AG04450 (cell line): ENCODE measurements at places on chromosomes 1 and 21.

- no peak for DNase-seq
These were observed 1.2 kb downstream of the SYTL1 start for GRCh38 chr1:27342778-27343638.

DNA sequence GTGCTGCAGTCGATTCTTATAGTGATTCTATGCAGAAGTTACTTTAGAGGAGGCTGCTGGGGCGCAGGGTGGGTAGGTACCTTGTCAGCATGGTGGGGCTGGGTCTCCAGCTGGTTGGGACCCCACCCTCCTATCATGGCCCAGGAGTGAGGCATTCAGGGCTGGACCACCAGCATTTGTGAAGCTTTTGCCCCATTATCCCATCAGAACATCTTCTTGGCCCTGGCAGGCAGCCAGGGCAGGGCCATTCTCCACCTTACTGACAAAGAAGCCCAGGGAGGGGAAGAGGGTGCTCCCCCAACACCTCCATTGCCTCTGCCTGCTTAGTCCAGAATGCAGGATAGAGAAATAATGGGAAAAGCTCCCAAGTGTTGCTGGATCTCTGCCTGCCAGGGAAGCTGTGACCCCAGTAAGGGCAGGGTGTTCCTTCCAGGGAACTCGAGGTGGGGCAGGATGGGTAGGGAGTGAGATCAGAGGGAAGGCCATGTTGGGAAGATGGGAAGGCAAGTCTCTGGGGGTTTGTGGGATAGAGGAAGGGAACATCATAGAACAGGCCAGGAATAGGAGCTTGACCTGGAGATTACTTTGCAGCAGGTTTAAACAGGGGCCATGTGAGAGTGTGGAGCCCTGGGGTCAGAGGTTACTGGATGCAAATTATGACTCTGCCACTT lies 16.2 kb upstream of the SLC2A1 start:
- DNase-seq, result no peak

- DNase-seq, result peak; percentile 10
These were observed 7.7 kb upstream of the ZNF669 start for GRCh38 chr1:247111700-247112478.

DNA sequence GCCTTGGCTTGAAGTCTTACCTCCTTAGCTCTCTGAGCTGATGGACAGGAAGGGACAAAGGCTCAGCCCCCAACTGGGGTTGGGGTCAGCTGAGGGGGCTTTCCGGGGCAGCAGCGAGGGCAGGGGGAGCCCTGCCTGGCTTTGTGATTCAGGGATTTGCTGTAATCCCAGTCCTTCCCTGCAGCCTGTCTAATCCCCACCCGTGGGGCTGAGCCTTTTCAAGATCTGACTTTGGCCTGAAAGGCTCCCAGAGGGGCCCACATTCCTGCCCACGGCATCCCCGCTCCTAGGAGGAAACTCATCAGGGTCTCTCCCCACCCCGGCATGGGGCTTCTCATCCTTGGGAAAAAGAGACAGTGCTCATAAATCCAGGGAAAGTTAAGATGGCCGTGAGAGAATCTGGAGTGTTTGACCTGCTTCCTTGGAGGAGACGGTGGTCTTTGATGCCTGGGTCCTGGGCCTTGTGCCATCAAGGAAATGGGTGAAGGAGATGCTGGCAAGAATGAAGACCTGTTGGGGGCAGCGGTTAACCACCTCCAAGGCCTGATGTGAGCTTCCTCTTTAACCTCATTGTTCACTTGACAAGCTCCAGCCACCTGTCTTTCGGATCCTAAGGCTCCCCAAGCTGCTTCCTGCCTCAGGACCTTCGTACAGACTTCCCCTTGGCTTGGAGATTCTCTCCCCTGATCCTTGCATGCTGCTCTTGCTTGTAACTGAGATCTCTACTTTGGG lies 83.1 kb upstream of the WNT4 start:
- no peak for DNase-seq

DNA sequence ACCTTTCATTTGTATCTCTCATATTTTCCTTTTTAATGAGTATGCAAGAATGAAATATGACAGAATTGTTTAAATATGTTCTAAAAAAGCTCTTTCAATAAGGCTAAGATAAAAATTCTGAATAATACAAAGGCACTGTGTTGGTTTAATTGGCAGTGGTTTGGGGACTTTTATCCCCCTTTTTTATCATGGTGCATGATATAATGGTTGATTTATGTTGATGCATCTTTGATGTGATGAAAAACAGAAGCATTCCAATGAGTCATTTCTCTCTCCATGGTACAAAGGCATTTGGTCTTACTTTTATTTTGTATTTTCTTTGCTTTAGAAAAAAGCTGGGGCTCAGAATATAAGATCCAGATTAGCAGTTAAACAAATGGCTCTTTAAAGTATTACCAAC lies 127.2 kb upstream of the GREM2 start:
- no peak for DNase-seq

GRCh38 chr1:39720094-39720999 lies 18.3 kb upstream of the PPIE start:
- peak; percentile 27 for DNase-seq

DNA sequence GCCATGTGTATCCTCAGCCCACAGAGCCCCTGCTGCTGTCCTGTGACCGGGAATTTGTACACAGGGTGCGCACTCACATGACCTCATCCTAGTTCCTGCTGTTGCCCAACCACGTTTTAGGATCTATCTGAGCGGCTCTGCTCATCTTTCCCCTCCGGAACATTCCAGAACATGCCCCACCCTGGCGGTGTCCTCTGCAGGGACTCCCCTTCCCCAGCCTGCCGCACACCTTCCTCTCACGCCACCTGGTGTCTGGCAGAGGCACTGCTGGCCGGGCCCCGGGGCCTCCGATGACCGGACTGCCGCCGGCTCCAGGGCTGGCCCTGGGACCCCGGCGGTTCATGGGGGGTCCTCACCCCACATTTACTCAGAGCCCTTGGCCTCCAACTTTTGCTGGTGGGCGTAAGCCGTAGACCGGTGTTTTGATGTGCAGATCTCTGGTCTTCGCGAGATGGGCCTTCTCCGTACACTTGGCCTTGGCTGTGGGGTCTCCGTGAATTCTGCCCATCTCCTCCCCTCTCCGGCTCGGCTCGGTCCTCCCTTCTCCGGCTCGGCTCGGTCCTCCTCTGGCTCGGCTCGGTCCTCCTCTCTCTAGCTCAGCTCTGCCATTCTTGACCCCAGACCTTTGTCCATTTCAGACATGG lies 29.5 kb downstream of the ARHGEF16 start:
- DNase-seq, result no peak

GRCh38 chr21:37564341-37564923 lies 197.9 kb downstream of the DYRK1A start:
- DNase-seq, result peak; percentile 92

- DNase-seq, result no peak
These were observed 22.4 kb downstream of the ARHGEF19 start for GRCh38 chr1:16189921-16190621.

DNA sequence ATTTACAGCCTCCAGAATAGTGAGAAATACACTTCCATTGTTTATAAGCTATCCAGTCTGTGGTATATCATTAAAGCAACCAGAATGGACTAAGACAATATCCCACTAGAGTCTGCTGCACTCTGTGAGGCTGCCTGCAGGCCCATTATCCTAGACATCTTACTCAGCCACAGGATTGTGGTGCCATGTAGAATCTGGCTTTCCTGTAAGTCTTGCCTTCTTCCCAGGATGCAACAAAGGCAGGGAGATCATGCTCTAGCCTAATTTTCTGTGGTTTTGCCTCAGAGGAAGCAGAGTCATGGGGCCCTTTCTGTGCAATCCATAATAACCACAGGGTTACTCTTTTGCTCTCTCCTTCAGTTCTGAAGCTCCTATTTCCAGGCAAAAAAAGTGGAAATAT lies 299.1 kb upstream of the DEPDC1 start:
- DNase-seq, result no peak

DNA sequence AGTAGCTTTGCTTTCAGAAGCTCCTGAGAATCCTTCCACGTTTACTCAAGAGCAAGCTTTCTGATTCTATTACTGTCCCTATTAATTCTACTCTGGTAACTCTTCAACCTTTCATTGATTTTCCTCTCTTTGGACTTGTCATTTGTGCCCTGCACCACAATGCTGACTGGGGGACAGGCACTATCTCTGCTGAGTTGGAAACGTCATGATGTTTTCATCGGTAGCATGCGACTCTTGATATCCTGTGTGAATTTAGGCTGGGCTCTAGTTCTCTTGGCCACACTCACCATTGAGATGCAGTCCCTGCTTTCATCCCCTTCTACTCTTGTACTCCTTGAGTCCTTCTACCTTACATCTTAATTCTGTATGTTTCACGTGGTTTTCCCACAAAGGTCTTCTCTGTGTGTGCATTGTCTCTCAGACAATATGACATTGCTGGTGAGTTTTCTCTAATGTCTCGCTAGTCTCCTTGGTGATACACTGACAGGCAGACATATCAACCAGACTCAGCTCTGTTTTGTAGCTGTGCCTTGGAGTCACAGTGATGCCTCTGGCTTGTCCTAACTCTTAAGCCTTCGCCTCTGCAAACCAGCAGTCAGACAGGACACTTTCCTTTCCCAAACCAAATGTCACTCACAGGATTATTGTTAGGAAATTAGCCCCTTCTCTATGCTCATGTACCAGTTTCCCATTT lies 223.6 kb upstream of the ADGRL2 start:
- DNase-seq, result no peak

DNA sequence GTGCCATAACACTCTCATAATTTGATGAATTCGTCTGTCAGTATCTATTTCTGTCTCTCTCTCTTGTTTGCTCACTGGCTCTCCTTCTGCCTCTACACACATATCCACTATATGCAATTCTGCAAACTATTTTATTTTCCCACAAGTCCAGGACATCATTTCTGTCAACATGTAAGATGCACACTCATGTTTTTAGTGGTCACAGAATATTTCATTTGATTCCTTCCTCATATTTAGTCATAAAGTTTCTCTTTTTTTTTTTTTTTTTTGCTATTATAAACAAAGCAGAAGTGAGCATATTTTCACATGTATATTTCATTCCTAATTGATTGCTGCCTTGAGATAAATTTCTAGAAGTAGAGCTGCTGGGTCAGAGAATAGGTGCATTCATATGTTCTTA lies 165.3 kb downstream of the PGBD5 start:
- no peak for DNase-seq

GRCh38 chr1:63329621-63330330 lies 7.4 kb downstream of the FOXD3 start:
- no peak for DNase-seq

- DNase-seq, result peak; percentile 54
These were observed 55.7 kb downstream of the HLCS start for GRCh38 chr21:36910581-36911307.

DNA sequence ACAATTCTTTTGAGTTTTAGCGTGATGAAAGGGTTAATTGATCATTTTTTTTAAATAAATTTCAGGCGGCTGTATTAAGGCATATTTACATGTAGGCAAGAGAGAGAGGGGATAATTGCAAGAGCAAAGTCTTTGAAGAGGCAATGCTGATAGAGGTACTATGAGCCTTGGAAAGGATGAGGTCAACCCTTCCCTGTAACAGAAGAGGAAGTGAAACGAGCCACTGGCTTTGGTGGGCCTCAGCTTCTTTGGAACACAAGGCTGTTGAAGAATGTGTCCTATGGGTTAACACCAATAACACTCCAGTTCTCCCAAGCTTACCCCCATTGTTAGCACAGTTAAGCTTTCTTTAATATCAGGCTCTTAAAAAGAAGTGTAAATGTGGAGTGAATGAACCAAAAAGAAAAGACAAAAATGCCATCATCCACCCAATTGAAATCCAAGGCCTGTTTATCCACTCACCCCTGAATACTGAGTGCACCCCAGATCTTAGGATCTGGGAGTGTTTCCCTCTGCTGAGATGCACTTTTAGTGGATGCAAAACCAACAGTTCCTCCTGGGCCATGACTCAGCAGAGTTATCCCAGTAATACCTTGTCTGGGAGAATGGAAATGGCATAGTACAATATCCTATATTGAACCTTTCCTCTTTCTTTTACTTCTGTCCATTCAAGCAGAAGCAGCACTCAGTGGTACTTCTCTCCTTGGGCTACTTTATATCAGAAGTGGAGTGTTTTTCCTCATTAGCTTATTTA lies 216.4 kb downstream of the SLC44A5 start:
- no peak for DNase-seq

DNA sequence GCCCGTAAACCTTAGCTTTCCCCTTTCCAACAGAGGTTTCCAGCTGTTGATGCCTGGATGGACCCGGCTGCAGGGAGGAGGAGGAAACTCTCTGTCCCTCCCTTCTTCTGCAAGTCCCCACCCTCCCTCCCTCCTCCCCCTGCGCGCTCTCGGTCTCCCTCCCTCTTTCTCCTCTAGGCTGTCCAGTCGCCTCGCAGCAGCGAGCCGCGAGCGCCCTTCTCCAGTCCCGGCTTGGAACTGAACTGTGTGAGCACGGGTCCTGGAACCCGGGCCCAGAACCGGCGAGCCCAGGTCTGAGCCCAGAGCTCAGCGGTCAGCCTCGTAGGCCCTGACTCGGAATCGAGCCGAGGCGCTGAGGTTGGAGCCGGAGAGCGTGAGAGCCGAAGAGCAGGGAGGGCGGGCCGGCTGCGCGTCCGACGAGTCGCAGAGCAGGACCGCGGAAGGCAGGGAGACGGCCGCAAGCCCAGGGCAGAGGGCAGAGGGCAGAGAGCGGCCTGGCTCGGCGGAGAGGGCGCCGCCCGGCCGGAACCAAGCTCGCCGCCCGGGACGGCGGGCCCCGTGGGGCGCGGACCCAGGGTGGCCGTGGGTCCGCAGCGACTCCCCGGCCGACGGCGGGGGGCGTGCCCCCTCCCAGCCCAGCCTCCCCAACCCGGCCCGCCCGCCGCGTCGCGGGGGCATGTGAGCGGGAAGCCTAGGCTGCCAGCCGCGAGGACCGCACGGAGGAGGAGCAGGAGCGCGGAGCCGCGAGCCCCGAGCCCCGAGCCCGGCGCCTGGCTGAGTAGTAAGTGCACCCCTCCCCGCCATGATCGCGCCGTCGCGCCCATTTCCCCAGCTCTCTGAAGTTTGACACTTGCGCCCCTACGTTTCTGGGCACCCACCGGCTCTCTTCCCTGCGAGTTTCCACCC lies at the start of gene SOX13:
Gene SOX13 (plus strand): TSS at position 185 of the 906 bp plus-strand sequence. CDS start 39,801 bp downstream, outside the sequence.
- DNase-seq, result peak; percentile 61

GRCh38 chr1:206972728-206973127 lies 2.5 kb upstream of the FCAMR start:
- DNase-seq, result no peak

DNA sequence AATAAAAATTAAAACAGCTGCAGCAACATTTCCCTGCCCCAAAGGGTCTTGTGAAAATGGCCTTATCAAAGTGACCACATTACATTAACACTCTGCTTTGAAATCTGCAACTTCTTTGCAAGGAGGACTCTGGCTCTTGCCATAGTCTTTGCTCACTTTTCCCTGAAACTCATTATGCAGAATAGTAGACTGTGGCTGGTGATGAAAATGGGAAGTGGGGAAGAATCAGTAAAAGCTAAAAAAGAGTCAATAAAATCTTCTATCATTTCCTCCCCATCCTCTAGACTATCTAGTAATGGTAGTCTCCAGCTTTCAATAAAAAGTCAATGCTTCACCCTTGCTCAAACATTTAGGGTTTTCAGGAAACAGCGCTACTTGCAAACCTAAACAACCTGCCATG lies 18.6 kb upstream of the NUP133 start:
- DNase-seq, result no peak

DNA sequence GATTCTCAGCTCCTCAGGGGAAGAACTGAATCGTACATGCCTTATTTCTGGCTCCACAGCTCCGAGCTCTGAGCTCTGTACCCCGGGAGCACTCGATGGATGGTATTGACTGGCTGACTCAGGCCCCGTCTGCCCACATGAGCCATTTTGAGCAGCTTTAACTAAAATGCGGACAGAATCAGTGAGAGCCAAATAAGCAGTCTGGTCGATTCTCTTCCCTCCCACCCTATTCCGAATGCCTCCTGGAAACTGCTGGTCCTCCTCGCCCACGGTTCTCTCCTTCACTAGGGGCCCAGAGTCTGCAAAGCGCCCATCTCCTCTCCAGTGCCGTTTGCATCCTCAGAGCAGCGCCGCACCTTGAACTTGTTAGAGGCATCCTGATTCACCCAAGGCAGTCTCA lies 125.9 kb upstream of the IRF2BP2 start:
- DNase-seq, result no peak
